ENCODE measurements at places on chromosomes 12 and 14.

DNA sequence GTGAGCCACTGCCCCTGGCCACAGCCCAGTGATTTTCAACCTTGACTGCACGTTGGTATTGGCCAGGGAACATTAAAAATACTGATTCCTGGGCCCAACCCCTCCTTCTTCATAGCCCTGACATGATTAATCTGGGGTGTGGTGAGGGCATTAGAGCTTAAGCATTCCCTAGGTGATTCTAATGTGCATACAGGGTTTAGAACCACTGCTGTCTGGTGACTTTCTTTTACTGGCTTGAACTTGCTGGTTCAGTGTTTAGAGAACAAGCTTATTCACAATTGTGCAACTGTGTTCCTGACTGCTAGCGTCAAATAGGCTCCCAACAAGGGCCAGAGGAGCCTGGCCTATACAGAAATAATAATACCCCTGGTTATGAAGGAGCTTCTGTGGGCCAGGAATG is 488.8 kb upstream of the CCDC196 start:
- no peak for DNase-seq

DNA sequence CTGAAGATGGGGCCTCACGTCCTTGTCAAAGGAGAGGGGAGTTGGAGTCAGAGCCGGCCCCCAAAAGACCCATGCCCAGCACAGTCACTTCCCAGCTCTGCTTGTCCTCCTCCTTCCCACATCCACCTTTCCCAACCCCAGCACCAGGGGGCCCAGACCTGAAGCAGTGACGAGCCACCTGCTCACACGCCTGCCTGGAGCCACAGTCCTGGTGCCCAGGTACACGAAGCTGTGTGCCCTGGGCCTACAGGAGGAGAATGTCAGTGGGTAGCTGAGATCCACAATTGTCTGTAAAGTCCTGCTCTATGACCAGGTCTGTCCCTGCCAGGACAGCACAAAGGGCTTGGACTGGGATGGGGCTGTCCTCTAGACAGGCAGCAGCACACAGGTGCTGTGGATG is 126.8 kb upstream of the PZP start:
- no peak for DNase-seq

- DNase-seq = no peak
Measured at GRCh38 chr12:108146035-108146893, 17.2 kb downstream of the WSCD2 start.

DNA sequence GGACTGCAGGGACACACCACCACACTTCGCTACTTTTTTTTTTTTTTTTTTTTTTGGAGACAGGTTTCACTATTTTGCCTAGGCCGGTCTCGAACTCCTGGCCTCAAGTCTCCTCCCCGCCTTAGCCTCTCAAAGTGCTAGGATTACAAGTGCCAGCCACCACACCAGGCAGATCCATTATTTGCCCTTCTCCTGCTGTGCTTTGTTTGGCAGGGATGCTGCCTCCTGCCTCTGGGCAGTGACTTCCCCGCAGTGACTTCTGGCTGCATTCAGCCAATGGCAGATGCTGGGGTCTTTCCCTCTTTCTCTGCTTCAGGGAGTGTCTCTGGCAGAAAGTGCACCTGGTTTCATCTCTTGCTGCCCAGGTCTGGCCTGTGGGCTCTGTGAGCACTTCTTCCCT is 6.7 kb upstream of the MORN3 start:
- no peak for DNase-seq

DNA sequence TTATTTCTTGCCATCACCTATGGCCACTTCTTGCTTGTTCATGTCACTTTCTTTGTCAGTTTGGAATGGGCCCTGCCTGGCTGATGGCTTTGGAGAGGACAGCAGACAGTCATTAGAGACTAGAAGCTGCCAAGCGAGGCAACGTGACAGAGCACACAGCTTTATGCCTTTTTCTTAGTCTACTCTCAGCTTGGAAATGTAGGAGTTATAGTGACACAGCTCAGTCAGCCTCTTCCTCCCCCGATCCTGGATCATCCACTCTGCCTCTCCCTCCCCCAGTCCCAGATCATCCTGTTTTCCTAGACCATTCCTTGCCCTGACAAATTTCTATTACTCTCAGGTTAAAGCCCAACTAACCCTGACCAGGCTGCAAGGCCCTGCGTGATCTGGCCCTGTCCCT is 26.6 kb downstream of the ETV6 start:
- no peak for DNase-seq

- DNase-seq = no peak
Measured at GRCh38 chr14:85534458-85535293, 4.7 kb downstream of the FLRT2 start.

- DNase-seq = no peak
Measured at GRCh38 chr12:13222076-13222475, 25.6 kb downstream of the EMP1 start.

DNA sequence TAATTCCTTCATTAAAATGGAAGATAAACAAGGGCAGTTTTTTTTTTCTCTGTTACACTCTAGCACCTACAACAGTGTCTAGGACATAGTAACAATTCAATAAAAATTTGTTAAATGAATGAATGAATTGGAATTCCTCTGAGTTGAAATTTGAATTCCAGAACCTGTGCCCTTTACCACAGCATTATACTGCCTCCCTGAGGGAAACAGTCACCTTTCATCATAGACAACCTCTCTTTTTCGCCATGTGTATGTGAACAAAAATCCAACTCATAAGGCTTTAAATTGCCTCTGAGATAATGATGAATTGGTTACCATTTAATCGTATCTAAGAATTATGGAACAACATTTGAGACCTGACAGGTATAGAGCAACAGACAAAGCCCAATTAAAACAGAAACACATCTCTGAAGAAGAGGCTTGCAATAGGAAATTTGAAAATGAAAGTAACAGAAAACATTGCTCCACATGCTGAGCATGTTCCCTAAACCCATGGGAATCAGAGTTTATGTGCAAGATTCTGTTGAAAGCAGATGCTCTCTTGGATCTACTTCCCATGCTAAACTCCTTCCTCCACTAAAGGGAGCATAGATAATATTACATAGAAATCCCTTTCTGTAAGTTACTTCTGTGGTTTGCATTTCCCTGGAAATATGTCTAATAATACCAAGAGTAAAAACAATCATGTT is 657.8 kb downstream of the GALC start:
- no peak for DNase-seq

DNA sequence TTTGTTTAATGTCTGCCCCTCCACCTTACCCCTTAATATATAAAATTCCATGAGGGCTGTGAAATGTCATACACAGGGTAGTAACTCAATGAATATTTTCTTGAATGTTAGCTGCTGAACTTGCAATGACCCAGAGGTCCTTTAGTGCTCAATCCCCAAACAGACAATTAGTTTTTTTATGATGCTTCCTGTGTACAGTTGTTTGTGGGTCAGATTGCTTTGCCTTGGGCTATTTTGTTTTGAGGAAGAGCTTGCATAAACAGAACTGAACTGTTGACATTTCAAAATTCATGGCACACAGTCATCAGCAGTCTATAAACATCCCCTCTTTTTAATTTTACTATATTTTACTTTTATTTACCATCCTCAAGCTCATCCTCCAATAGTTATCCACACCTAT is 820.5 kb upstream of the SEL1L start:
- no peak for DNase-seq

GRCh38 chr14:106318700-106319099 is 792.3 kb downstream of the TMEM121 start:
- DNase-seq = peak; percentile 53

All from CD4-positive, alpha-beta T cell treated with Interleukin-17A for 1 hour (primary cell).